ENCODE measurements at places on chromosomes 1 and 21.

- no peak for DNase-seq
Observed at GRCh38 chr1:153805042-153805745, 30.0 kb downstream of the SLC27A3 start.

DNA sequence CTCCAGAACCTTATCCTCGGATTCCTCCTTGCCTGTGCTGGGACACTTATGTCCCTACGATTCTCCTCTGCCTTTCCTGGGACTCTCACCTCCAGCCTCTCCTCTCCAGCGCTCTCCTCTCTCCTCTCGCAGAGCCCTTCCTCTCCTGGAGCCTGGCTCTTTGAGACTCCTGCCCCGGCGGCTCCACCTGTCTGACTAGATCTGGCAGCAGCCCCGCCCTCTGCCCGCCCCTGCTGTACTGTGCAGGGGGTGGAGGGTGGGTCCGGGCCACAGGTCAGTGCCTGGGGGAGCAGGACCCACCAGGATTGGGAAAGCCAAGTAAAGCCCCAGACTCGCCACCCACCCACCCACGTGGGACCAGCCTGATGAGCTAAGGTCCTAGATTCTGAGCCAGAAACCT, 1.6 kb downstream of the ELOVL1 start:
- DNase-seq: no peak

GRCh38 chr1:241823925-241824324, 24.1 kb upstream of the EXO1 start:
- no peak for DNase-seq

DNA sequence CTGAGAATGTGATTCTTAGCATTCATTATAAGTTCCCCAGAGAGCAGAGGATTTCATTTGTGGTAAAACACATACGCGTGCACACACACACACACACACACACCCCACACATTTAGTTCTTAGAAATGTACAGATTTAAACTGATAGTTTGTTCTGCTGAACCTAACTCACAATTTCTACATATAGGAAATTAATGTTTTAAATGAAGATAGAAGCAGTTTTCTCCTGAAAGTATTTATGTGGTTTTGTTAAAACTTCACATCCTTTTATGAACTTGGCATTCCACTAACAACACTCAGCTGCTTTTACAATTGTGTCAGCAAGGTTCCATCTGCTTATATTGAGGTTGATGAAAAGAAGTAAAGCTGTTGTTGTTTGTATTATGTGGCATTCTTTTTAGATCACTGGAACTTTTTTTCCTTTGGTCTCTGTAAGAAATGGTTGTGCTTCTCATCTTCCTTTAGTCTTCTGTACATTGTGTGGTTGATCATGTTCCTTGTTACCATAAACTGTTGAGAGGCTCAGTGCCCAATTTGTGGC, 41.6 kb downstream of the AK4 start:
- DNase-seq: no peak

DNA sequence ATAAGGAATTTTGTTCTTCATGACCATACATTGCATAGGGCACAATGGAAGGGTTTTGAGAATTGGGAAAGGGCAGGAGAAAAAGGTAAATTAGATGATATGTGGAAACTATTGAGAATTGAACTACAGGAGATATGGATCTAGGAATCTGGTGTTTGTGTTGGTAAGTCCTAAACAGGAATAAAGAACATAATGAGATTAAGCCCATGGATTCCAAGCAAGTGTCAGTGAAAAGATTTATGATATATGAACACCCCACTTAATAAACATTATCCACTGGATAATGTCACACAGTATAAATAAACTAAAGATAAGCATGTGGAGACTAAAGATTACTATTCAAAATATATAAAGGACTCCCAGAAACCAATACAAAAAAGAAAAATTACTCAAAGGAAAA, 98.2 kb downstream of the TNFSF18 start:
- no peak for DNase-seq

GRCh38 chr21:21434944-21435343, 436.7 kb downstream of the NCAM2 start:
- DNase-seq: no peak

- DNase-seq: no peak
Observed at GRCh38 chr1:190046231-190046630, 431.4 kb downstream of the BRINP3 start.

- no peak for DNase-seq
Observed at GRCh38 chr1:236102611-236103010, 37.7 kb upstream of the NID1 start.

DNA sequence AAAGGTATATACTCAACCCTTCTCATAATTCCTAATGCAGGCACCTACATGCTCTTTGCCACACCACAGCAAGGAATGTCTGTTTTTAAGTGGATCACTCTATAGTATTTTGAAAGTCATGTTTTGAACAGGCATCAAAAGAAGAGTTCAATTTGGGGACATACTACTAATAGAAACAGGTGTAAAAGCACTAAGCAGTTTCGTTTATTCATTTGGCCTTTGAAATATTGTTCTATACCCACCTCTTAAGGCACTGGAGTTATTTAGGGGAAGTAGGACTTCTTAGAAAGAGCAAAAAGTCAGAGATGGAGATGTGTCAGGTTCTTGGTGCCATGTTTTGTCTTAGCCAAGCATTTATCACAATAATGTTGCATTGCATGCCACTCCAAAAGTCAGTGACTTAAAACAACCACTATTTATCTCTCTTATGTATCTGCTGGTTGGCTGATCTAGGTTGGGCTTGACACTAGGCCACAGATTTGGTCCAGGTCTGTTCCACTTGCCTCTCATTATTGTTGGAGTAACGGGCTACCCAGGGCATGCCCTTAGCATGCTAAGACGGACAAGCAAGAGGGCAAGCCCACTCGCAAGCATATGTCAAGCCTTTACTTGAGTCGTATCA, 107.5 kb downstream of the RGL1 start:
- no peak for DNase-seq

DNA sequence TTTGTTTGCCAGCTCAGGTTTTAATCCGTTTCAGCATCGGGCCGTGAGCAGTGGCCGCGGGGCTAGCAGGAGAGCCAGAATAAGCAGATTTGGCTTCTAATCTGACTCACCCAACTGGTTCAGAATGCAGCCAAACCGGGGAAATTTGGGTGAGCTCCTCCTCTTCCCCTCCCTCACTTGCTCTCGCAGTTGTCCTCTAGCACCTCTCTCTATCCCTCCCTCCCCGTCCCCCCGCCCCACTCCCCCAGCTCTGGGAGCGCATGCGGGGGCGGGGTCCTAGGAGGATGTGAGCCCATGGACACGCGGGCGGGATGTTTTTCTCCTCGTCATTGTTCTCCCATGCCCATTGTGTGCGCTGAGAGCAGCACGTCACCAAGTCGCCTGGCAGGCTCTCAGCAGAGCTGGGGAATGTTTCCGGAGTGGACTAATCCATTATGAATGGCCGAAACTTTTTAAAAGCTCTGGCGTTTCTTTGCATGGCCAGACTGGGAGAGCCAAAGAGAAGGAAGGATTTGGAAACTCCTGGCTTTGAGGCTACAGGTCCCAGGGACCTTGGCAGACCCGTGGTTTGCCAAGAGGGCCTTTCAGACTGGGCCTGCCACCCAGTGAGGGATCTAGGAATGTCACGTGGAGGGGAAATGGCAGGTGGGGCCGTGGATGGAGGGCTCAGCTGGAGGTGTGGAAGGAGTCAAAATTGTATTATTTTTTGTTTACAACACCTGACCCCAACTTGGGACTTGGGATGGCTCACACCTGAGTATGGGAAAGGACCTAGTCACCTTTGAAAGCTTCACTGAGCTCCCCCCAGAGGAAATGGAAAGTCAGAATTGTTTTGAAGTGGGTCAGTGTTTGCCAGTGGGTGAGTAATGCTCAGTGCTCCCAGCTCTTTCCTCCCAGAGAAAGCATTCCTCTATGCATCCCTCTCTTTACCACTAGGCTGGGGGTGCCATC, 39.2 kb downstream of the CDK18 start:
- peak; percentile 32 for DNase-seq

All from NCI-H446 treated with DMSO at 0.1 percent for 48 hours (cell line).